ENCODE measurements at places on chromosomes 7 and 10.
A peak's percentile ranks its signal among the peaks of the same experiment; 100 is the strongest.

GRCh38 chr10:44056206-44056605 is 328.7 kb downstream of the CXCL12 start:
- DNase-seq = no peak

DNA sequence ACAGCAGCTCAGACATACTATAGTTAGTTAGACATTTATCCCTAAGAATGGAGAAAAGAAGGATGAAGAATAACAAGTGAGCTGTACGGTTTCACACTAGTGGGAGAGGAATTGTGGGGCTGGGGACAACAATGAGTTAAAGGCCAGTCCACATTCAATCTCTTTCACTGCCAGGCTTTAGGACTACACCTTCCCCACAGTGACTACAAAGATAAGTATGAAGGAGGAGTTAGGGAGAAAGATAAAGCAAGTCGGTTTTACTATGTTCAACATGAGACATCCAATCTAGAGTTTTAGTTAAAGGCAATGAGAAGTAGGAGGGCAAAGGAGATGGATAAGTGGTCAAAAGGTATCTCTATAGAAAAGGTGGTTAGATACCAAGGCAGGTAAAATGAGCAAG is 16.3 kb downstream of the ARHGAP12 start:
- DNase-seq = no peak

- DNase-seq = peak; percentile 54
These were observed 36.6 kb downstream of the ATRNL1 start for GRCh38 chr10:115129752-115130151.

- no peak for DNase-seq
These were observed 72.2 kb downstream of the CH25H start for GRCh38 chr10:89134963-89135362.

GRCh38 chr10:114897593-114897992 is 40.4 kb upstream of the TRUB1 start:
- DNase-seq = no peak

DNA sequence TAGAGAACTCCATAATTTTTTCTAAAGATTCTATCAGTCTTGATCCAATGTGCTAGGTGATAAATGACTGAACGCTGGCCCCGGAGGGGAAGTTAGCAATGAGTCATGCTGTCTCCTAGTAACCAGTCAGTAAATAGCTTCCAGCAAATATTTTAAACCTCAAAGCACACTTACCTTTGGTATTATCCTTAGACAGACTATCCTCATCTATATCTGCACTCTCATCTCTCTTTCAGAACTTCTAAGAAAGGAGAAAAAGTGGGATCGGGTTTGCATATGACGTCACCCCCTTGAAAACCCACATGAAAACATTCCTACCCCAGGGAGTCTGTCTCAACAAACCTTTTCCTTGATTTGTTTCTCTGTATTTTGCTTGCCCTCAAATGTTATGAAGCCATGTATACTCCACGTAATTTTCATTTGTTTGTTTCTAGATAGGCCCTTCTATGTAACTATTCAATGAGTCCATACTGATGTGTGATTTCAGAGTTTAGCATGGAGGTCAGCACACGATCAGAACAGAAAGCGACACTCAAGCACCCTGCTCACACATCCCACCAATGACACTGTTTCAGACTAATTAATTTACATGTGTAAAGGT is 174.9 kb upstream of the NRP1 start:
- no peak for DNase-seq

DNA sequence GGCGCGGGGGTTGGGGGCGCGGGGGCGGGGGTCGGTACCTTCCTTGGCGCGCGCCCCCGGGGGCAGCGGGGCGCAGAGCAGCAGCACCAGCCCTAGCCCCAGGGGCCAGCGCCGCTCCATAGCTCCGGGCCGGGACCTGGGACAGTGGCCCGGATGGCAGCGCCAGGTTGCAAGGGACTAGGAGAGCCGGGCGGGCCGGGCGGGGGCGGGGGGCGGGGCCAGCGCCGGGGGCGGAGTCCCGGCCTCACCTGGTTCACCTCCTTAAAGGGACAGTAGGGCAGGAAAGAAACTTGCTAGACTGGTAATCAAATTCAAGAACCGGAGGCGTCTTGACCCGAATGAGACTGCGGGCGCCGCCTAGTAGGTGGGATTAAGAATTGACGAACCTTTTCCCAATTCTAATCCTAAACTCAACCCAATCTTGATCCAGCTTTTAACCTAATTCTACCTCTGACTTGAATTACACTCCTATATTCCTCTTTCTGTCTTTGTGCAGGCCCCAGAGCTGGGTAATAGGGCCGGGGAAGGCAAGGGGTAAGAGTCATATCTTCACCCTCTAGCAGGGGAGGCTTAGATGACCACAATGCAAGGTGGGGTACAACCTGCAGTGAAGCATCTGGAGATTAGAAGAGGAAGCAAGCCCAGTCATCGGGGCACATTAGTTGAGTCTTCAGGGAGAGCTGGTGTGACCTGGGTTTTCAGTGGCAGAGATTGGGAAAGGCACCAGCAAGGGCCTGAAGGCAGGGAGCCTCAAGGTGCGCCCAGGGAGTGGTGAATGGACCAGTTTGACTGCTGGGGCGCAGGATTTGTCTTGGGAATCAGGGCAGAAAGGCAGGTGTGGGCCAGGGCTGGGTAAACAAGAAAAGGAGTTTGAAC is at the start of gene EPHA1:
TSS of gene EPHA1 (minus strand) at position 171 of the 876 bp plus-strand sequence. CDS start at position 120, 51 bp downstream.
- DNase-seq = no peak

DNA sequence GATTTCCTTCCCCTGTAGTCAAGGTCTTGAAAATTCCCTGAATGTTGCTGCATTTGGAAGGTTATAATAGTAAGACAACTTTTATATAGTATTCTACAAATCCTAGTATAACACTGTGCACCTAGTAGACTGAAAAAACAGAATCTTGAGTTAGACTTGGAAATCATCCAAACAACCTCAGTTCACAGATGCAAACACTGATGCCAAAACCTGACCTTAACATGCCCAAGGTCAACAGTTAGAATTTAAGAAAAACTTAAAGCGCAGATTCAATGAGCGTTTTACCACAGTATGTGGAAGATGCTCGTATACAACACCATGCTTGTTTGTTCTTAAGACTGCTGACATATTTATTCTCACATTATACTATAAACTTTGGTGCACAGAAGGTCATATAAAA is 3.0 kb downstream of the PIP4K2A start:
- no peak for DNase-seq

DNA sequence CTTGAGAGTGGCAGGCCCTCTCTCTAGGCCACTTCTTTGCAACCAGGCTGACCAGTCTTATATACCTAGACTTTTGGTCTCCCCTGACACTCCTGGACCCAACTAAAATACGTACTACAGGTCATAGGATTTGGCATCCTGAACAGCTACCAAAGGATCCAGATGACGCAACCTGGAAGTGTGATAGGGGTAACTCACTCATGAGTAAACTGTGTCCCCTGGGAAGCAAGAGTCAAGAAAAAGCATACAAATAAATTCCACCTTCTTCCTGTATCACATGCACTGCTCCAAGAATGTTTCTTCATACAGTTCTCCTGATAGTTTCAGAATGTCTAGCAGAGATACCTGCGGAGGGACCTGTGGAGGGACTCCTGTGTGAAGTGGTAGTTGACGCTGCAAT is 172.3 kb downstream of the MDFIC start:
- DNase-seq = no peak

GRCh38 chr10:110868981-110869380 is 2.7 kb upstream of the PDCD4 start:
- no peak for DNase-seq

DNA sequence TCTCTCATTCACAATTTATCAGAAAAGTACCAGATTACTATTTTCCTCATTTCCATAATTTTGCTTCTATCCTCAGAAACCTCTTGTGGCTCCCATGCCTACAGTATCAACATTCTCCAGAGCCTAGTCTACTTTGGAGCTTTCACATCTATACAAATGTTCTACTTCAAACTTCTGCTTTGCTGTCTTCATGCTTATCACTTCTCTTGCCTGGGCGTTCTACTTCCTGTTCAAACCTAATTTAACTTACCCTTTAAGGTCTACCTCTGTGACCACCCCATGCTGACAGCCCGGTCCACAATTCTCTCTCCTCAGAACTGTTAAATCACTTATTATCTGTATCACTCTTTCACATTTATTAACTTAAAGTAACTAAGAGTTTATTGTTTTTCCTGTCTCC is 6.1 kb upstream of the PTPN12 start:
- DNase-seq = peak; percentile 25

- no peak for DNase-seq
These were observed 32.9 kb downstream of the RNF32 start for GRCh38 chr7:156673454-156673853.

- DNase-seq = peak; percentile 18
These were observed 624 bp upstream of the CEP55 start for GRCh38 chr10:93495654-93496321.

DNA sequence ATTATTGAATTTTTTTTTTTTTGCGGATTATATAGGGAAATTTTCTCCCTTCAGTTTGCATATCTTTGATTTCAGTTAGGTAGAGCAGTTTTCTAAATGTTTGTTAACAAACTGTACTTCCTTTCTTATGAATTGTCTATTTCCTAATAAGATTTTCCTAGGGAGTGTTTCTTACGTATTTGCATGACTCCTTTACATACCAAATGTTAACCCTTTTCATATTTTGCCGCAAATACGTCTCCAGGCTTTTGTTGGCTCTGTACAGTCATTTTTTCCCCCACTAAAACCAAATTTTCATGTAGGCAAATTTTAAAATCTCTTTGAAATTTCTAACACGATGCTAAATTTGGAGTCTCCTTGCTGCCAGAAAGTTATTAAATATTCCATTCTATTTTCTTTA is 1.9 kb upstream of the FRAT2 start:
- DNase-seq = peak; percentile 37

- DNase-seq = peak; percentile 40
These were observed 167.7 kb downstream of the DGKB start for GRCh38 chr7:14734839-14735321.

DNA sequence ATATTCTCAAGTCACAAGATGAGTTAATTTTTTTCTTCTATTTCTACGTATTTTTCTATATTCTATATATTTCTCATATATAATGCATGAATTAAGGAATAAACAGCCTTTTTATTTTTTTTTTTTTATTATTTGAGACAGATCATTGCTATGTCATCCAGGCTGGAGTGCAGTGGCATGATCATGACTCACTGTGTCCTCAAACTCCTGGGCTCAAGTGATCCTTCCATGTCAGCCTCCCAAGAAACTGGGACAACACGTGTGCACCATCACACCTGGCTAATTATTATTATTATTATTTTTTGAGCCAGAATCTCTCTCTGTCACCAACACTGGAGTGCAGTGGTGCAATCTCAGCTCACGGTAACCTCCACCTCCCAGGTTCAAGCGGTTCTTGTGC is 1.5 kb downstream of the CLDN12 start:
- no peak for DNase-seq

- no peak for DNase-seq
These were observed 254.1 kb downstream of the ARL4A start for GRCh38 chr7:12941512-12941911.

DNA sequence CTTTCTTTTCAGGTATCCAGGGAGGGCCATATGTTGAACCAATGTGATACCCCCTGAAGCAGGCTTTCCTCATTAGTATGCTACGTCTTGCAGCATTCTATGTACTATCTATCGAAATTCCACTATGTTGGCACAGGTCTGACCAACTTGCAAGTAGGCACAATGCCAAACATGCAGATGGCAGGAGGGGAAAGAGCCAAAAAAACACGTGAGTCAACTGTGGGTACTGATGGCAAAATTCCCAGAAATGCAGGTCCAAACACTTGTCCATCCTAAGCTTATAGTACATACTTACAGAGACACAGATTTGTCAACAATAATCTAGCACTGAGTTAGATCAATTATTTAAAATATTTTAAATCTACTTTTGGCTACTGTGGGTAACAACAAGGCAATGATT is 394.9 kb downstream of the DGKB start:
- no peak for DNase-seq

DNA sequence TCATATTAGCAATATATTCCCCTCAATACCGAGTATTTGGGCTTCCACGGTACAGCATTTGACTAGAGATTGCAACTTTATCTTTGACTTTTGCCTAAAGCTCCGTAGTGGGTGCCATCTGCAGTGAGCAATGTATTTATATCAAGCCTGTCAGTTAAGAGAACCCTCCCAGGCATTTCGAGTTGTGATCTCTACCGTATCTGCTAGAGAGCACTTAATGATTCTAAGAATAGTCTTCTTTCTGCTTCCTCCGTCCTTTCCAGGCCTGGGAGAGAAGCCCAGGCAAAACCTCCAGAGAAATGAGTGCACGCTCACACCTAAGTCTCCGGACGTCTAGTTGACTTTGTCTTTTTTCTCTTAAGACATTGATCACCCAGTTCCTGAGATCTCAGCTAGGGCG is 210.6 kb downstream of the KLF6 start:
- DNase-seq = no peak

GRCh38 chr10:95613330-95613729 is 43.2 kb downstream of the ALDH18A1 start:
- DNase-seq = no peak

- peak; percentile 53 for DNase-seq
These were observed 55.8 kb downstream of the TMEM26 start for GRCh38 chr10:61397175-61397986.

DNA sequence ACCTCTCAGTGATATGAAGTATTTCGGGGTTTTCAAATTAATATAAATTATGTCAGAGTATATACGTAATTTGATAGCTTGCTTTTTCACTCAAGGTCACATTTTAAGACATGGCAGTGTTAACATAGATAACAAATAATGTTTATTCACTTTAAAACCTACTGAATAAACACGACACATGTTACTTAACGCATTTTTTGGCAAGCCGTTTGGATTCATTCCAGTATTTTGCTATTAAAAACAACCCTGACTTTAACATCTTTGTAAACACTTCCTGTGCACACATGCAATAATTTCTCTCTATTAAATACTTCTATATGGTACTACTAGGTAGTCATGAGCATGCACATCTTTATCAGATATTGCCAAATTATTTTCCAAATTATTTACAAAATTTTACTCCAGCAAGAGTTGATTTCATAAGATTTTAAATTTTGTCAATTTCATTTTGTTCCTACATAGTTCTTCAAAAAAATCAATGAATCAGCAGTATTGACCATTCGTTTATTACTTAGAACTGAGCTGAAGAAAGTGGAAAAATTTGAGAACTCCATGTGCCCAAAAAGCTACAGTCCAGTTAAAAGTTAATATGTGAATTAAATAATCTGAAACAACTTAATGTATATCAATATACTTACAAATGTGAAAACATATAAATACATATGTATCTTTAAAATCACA is 26.8 kb upstream of the THSD7A start:
- DNase-seq = no peak

DNA sequence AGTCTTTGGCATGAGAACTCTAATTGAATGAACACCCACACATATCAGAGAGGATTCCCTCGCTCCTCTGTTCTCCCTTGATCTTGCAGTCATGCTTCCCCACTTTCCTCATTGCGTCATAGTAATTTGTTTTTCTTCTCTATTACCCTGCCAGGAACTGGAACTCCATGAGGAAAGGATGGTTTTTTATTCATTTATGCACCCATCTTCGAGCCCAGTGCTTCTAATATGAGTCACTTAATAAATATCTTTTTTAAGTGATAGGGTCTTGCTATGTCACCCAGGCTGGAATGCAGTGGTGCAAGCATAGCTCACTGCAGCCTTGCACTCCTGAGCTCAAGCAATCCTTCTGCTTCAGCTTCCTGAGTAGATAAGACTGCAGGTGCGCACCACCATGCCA is 83.5 kb downstream of the OTUD1 start:
- DNase-seq = no peak

- no peak for DNase-seq
These were observed 52.4 kb downstream of the ZNF365 start for GRCh38 chr10:62426600-62426999.
